ENCODE measurements at places on chromosomes 11 and 22. TPM values are rescaled to one million over a fixed set of nuclear protein-coding genes. Genes with fewer than 3 reads are reported as not detected.

DNA sequence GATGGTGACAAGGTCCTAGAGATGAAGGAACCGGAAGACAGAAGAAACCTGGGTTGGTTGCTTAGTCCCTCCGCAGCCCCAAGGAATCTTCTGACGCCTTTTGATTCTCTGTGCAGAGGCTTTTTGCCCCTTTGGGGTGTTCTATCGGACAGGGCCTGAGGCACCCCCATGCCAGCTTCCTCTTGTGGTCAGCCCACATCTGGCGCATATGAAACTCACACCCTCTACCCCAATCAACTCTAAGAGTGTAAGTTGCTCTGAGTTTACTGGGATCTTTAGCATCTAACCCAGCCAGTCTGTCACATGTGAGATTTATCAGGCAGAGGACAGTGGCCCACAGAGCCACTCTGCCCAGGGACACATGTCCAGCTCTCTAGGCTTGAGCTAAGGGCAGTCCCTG lies 17.4 kb downstream of the RASD2 start:
- peaks cover 26% of the 10 kb centered on the region for H3K27me3 ChIP-seq
- H3K4me3 ChIP-seq = no peak overlapping the region
- H3K27ac ChIP-seq = no peak overlapping the region
- no peaks in the 10 kb centered on the region for H3K36me3 ChIP-seq
- peaks cover 17% of the 10 kb centered on the region for H3K4me1 ChIP-seq
- DNase-seq = no peak

GRCh38 chr22:19488884-19489843 lies 9.4 kb downstream of the CDC45 start:
- no peak for DNase-seq
- H3K27me3 ChIP-seq = no peaks in the 10 kb centered on the region
- H3K4me3 ChIP-seq = no peak overlapping the region
- H3K4me1 ChIP-seq = no peaks in the 10 kb centered on the region
- no peak overlapping the region for H3K27ac ChIP-seq

DNA sequence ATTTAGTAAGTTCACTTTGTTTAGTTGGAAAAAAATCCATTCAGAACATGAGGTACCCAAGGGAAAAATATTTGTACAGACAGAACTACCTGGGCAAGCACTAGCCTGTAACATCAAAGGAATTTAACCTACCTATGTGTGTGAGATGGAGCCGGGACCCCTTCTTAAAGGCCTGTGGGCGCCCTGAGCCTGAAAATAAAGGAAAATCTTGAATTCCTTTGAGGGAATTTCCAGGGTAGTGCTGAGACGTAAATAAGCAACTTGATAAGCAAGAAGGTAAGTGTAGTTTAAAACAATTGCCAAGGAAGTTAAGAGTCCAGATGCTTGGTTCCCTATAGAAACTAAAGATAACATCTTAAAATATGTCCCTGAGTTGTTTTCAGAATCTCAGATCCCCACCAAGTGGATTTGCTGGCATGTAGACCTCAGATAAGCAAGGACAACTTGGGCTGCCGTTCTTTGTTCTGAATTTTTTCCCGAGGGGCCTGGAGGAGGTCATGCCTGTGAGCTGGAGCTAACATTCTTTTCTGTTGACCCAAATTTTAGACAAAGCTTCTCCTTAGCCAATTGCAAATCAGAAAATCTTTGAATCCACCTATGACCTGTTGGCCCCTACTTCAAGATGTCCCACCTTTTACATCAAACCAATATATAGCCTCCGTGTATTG lies 31.0 kb downstream of the MED17 start:
- no peaks in the 10 kb centered on the region for H3K27me3 ChIP-seq
- H3K27ac ChIP-seq = no peak overlapping the region
- H3K36me3 ChIP-seq = peaks cover 26% of the 10 kb centered on the region
- DNase-seq = no peak

The PGA4 gene
- not detected for total RNA-seq

Measured in neural crest cell (in vitro differentiated cells).